ENCODE measurements at places on chromosomes 1 and 21.

GRCh38 chr1:221161571-221162041 lies 282.4 kb downstream of the HLX start:
- H3K27ac ChIP-seq = no peak overlapping the region
- no peaks in the 10 kb centered on the region for H3K36me3 ChIP-seq
- no peaks in the 10 kb centered on the region for H3K27me3 ChIP-seq
- no peaks in the 10 kb centered on the region for H3K4me1 ChIP-seq
- no peak overlapping the region for H3K4me3 ChIP-seq
- no peak for DNase-seq

- H3K27me3 ChIP-seq = no peaks in the 10 kb centered on the region
- no peak overlapping the region for H3K27ac ChIP-seq
- no peaks in the 10 kb centered on the region for H3K4me1 ChIP-seq
- H3K4me3 ChIP-seq = no peak overlapping the region
- no peak for DNase-seq
These were observed 13.1 kb upstream of the L1TD1 start for GRCh38 chr1:62181532-62181931.

DNA sequence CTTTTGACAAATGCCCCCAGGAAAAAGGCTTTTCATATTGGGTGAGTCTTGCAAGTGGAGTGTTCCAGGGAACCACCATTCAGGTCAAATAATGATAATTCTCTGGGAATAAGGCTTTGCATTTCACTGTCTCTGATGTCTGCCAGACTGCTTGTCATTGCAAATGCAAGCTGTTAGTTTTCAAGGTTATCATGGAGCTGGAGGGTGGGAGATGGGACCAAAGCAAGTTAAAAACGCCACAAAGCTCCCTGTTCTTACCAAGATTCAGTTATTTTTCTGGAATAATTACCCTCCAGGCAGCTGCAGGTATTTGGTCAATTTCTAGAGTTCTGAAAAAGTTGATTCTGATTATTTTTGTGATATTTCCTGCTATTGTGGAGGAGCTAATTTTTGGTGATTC lies 210.1 kb downstream of the GPR52 start:
- H3K4me1 ChIP-seq = no peaks in the 10 kb centered on the region
- H3K27ac ChIP-seq = no peak overlapping the region
- no peaks in the 10 kb centered on the region for H3K36me3 ChIP-seq
- H3K4me3 ChIP-seq = no peak overlapping the region

- no peaks in the 10 kb centered on the region for H3K4me1 ChIP-seq
- no peak overlapping the region for H3K27ac ChIP-seq
- DNase-seq = no peak
- no peaks in the 10 kb centered on the region for H3K36me3 ChIP-seq
These were observed 129.1 kb downstream of the S1PR1 start for GRCh38 chr1:101365878-101366277.

- no peak overlapping the region for H3K4me3 ChIP-seq
- H3K27ac ChIP-seq = no peak overlapping the region
- DNase-seq = no peak
- H3K4me1 ChIP-seq = peaks cover 2% of the 10 kb centered on the region
- H3K27me3 ChIP-seq = no peaks in the 10 kb centered on the region
These were observed 302.7 kb downstream of the MRPL39 start for GRCh38 chr21:25304611-25305010.

DNA sequence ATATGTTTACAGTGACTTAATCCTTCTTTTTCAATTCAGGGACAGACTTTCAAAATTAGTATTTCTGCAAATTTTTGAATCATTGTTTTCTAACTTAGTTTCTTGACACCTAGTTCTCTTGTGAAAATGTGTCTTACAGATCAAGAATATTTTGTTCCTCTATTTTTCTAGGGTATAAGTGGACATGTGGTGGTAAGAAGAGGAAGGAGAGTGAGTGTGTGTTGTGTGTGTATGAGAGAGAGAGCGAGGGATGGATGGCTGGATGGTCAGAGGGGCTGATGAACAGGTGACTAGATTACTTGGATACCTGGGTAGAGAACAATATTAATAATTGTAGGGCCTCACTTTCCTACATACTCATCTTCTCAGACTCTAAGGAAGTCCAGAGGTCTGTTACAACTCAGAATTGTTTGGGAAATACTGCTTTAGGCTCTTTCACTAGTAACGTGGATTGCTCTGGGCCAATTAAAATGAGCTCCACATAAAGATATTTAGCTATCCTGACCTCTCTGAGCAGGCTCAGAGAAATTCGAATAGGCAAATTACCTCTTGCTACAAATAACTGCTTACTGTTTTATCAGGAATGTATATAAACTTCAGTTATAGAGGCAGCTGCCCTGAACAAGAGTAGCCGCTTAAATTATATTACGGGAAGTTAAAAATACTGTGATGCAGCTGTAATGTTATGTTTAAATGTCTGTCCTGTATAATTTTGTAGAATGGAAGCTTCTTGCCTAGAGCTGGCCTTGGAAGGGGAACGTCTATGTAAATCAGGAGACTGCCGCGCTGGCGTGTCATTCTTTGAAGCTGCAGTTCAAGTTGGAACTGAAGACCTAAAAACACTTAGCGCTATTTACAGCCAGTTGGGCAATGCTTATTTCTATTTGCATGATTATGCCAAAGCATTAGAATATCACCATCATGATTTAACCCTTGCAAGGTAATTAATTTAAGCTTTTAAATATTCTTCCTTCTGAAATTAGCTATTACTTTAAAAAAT lies 19.7 kb downstream of the GPSM2 start:
- no peak overlapping the region for H3K27ac ChIP-seq
- H3K36me3 ChIP-seq = no peaks in the 10 kb centered on the region
- no peaks in the 10 kb centered on the region for H3K27me3 ChIP-seq
- no peaks in the 10 kb centered on the region for H3K4me1 ChIP-seq
- no peak for DNase-seq

DNA sequence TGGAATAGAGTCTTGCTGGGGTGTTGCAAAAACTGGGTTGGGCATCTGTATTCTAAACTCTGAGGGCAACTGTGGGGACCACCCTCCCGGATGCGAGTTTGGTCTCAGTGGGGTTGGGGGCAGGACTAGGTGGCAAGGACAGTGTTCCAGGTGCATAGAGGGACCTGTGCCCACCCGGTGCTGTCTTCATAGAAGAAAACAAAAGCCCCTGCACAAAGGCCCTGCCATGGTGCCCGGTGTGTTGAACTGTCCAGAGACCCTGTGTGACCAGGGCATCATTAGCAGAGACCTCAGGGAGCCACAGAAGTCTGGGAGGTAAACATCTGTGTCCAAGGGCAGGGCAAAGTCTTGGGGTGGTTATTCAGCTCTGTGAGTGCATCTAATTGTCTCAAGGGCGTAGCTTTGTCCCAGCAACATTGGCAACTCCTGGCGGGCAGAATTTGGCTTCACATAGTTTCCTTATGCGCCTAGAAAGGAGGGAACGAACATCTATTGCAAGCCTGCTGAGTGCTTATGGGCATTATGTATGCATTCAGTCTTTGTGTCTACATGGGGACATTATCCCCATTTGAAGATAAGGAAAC lies 72.2 kb upstream of the IFFO2 start:
- peaks cover 84% of the 10 kb centered on the region for H3K27me3 ChIP-seq
- no peak for DNase-seq
- H3K4me3 ChIP-seq = no peak overlapping the region
- H3K4me1 ChIP-seq = no peaks in the 10 kb centered on the region

DNA sequence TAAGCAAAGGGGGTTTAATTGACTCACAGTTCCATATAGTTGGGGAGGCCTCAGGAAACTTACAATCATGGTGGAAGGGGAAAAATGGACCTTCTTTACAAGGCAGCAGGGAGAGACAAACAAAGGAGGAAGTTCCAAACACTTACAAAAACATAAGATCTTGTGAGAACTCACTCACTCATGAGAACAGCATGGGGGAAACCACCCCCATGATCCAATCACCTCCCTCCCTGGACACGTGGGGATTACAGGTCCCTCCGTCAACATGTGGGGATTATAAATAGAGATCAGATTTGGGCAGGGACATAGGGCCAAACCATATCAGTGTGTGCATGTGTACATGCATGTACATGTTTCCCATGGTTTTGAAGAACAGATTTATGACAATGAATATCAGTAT lies 5.5 kb upstream of the SMG7 start:
- DNase-seq = no peak
- H3K4me1 ChIP-seq = peaks cover 4% of the 10 kb centered on the region

DNA sequence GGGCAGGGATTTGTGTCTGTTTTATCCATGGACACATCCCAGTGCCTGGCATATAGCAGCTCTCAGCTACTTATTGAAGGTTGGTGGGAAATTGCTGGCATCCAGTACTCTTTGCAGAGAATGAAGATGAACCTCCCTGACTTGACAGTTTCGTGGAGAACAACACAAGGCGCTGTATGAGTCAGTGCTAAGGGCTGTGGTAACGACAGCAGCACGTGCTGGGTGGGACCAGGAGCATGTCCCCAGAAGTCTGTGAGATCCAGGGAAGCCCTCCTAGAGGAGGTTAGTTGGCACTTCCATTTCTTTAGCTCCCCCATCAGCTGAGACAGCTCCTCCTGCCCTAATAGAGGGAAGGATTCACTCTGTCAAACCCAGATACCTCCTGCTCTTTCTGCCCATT lies 25.9 kb upstream of the IL19 start:
- H3K4me3 ChIP-seq = no peak overlapping the region
- no peak for DNase-seq
- H3K36me3 ChIP-seq = no peaks in the 10 kb centered on the region
- no peaks in the 10 kb centered on the region for H3K27me3 ChIP-seq
- H3K4me1 ChIP-seq = peaks cover 18% of the 10 kb centered on the region
- no peak overlapping the region for H3K27ac ChIP-seq

- H3K4me1 ChIP-seq = peaks cover 4% of the 10 kb centered on the region
- no peaks in the 10 kb centered on the region for H3K36me3 ChIP-seq
- no peak overlapping the region for H3K4me3 ChIP-seq
- no peak overlapping the region for H3K27ac ChIP-seq
- H3K27me3 ChIP-seq = no peaks in the 10 kb centered on the region
These were observed 74.6 kb downstream of the COLGALT2 start for GRCh38 chr1:183962903-183963302.

- no peaks in the 10 kb centered on the region for H3K36me3 ChIP-seq
- peaks cover 2% of the 10 kb centered on the region for H3K4me1 ChIP-seq
- H3K27me3 ChIP-seq = no peaks in the 10 kb centered on the region
- no peak overlapping the region for H3K4me3 ChIP-seq
- DNase-seq = no peak
These were observed 242.1 kb upstream of the JUN start for GRCh38 chr1:59025898-59026426.

DNA sequence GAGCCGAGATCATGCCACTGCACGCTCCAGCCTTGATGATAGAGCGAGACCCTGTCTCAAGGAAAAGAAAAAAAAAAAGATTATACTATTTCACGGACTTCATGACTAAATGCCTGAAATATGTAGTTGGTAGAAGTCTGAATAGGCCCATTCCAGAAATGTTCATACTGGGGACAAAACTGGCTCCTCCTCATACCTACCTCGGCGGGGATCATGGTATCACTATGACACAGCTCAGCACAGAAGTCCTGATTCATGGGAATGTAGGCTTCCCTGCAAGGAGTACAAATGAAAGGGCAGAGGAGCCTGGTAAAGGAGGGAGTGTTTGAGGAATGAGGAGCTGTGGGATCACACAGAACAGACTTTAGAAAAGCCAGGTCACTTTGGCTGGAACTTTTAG lies 5.0 kb downstream of the SPATA46 start:
- no peak overlapping the region for H3K4me3 ChIP-seq
- no peaks in the 10 kb centered on the region for H3K36me3 ChIP-seq
- no peak overlapping the region for H3K27ac ChIP-seq
- DNase-seq = no peak
- H3K27me3 ChIP-seq = no peaks in the 10 kb centered on the region

DNA sequence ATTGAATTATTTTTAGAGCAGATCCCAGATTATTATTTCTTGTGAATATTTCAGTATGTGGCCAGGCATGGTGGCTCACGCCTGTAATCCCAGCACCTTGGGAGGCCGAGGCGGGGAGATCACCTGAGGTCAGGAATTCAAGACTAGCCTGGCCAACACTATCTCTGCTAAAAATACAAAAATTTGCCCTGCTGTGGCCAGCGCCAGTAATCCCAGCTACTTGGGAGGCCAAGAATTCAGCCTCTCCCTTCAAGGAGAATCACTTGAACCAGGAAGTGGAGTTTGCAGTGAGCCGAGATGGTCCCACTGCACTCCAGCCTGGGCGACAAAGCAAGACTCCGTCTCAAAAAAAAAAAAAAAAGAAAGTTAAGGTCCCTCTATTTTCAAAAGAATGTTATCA lies 4.3 kb downstream of the OSBPL9 start:
- no peaks in the 10 kb centered on the region for H3K27me3 ChIP-seq
- DNase-seq = no peak
- no peak overlapping the region for H3K4me3 ChIP-seq
- peaks cover 4% of the 10 kb centered on the region for H3K4me1 ChIP-seq
- no peak overlapping the region for H3K27ac ChIP-seq

DNA sequence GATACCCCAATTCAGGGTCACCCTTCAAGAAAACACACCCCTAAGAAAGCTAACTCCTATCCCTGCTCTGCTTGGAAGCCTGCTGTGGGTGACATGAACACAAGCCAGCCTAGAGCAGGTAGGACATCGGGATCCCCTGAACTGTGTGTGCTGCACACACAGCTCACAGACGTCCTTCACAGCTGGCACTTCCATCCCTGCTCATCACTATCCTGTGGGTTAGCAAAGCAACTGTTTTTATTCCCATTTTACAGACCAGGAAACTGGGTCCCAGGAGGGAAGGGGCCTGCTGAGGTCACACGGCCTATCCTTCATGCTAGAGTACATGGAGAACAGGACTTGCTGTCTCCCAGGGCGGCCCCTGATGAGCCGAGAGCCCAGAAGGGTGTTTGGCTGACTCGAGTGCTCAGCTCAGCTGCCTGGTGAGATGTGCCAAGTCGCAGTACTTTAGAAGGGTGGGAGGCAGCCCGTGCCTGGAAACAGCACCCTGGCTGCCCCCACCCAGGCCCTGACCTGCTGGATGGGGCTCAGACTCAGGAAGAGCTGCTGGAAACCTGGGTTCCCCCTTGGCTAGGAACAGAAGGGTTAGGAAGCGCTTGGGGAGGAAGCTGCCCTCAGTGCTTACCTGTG lies 28.3 kb upstream of the BTG2 start:
- H3K27me3 ChIP-seq = no peaks in the 10 kb centered on the region
- H3K4me3 ChIP-seq = no peak overlapping the region
- DNase-seq = no peak
- no peak overlapping the region for H3K27ac ChIP-seq

GRCh38 chr1:2404142-2404889 lies 8.0 kb downstream of the PEX10 start:
- no peak overlapping the region for H3K27ac ChIP-seq
- no peaks in the 10 kb centered on the region for H3K36me3 ChIP-seq
- DNase-seq = no peak
- no peaks in the 10 kb centered on the region for H3K4me1 ChIP-seq

Data from MM.1S (cell line).